ENCODE measurements at places on chromosomes 16 and 17. TPM values are rescaled to one million over a fixed set of nuclear protein-coding genes. Genes with fewer than 3 reads are reported as not detected.

- H3K27me3 ChIP-seq, result no peaks in the 10 kb centered on the region
- DNase-seq, result no peak
- H3K36me3 ChIP-seq, result no peaks in the 10 kb centered on the region
- H3K4me3 ChIP-seq, result peak overlapping the region; percentile 29
- no peak overlapping the region for H3K27ac ChIP-seq
- no peaks in the 10 kb centered on the region for H3K4me1 ChIP-seq
Observed at GRCh38 chr17:22265807-22266206, 573.5 kb downstream of the KCNJ18 start.

- H3K4me3 ChIP-seq, result no peak overlapping the region
- H3K27me3 ChIP-seq, result peaks cover 71% of the 10 kb centered on the region
- H3K4me1 ChIP-seq, result peaks cover 26% of the 10 kb centered on the region
- H3K27ac ChIP-seq, result no peak overlapping the region
Observed at GRCh38 chr17:30234296-30234695, 1.2 kb downstream of the SLC6A4 start.

- no peaks in the 10 kb centered on the region for H3K27me3 ChIP-seq
- H3K4me3 ChIP-seq, result no peak overlapping the region
- DNase-seq, result no peak
- no peak overlapping the region for H3K27ac ChIP-seq
Observed at GRCh38 chr16:84053237-84053636, 10.6 kb upstream of the SLC38A8 start.

DNA sequence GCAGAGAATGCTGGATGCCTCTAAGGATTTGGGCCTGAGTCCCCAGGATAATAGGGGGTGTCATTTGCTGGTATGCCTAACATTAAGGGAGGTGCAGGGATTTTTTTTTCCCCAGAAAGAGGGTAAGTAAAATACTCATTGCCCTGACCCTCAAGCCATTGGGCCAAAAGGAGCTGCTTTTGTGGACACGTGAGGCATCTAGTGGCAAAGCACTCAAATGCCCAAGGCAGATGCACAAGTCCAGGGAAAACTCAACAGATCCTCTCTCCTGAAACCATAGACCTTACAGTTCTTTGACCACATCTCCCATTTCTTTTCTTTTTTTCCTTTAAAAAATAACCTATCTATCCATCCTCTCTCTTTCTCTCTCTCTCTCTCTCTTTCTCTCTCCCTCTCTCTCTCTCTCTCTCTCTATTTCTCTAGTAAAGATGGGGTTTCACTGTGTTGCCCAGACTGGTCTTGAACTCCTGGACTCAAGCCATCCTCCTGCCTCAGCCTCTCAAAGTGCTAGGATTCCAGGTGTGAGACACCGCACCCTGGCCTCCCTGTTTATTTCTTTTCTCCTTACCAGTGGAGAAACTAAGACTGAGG lies 11.8 kb downstream of the IRX5 start:
- no peak overlapping the region for H3K4me3 ChIP-seq
- H3K27me3 ChIP-seq, result peaks cover 78% of the 10 kb centered on the region
- peaks cover 18% of the 10 kb centered on the region for H3K4me1 ChIP-seq
- no peak for DNase-seq

DNA sequence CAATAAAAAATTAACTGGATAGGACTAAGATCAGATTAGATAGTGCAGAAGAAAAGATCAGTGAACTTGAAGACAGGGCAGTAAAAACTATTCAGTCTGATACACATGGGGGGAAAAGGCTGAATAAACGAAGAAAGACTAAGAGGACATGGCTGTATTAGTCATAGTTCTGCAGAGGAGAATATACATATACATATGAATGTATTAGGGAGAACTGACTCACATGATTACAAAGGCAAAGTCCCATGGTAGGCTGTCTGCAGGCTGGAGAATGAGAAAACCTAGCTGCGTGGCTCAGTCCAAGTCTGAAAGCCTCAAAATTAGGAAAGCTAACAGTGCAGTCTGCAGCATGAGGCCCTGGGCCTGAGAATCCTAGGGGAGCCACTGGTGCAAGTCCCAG lies 98.2 kb upstream of the GNAO1 start:
- no peaks in the 10 kb centered on the region for H3K4me1 ChIP-seq
- no peak overlapping the region for H3K27ac ChIP-seq
- H3K4me3 ChIP-seq, result no peak overlapping the region
- H3K27me3 ChIP-seq, result no peaks in the 10 kb centered on the region
- H3K36me3 ChIP-seq, result no peaks in the 10 kb centered on the region

- no peaks in the 10 kb centered on the region for H3K27me3 ChIP-seq
- no peak for DNase-seq
- H3K4me1 ChIP-seq, result peaks cover 37% of the 10 kb centered on the region
Observed at GRCh38 chr17:75205793-75206163, 299 bp downstream of the NUP85 start.

- DNase-seq, result no peak
- H3K36me3 ChIP-seq, result no peaks in the 10 kb centered on the region
- H3K4me1 ChIP-seq, result no peaks in the 10 kb centered on the region
- H3K27ac ChIP-seq, result no peak overlapping the region
- H3K27me3 ChIP-seq, result peaks cover 94% of the 10 kb centered on the region
- no peak overlapping the region for H3K4me3 ChIP-seq
Observed at GRCh38 chr16:86042996-86043725, 144.2 kb downstream of the IRF8 start.

GRCh38 chr17:27257031-27257357 lies 36.9 kb upstream of the WSB1 start:
- no peak for DNase-seq
- no peak overlapping the region for H3K4me3 ChIP-seq
- peaks cover 22% of the 10 kb centered on the region for H3K4me1 ChIP-seq
- H3K27ac ChIP-seq, result peak overlapping the region; percentile 81
- no peaks in the 10 kb centered on the region for H3K36me3 ChIP-seq
- H3K27me3 ChIP-seq, result no peaks in the 10 kb centered on the region

DNA sequence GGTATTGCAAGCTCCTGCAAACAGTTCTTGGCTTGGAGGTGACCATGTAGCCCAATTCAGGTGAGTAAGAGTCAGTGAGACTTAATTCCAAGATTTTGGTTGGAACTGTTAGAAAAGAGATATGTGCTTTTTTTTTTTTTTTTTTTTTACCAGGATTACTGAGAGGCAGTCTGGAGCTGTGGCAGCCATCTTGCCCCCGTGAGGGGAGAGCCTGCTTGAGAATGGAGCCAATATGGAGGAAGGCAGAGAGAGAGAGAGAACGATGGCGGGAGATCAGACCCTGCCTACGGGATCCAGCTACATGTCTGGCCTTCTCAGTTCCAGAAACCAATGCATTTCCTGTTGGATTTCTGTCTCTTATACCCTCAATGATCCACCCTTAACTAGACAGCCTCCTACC lies 97.8 kb downstream of the MYH11 start:
- H3K4me1 ChIP-seq, result no peaks in the 10 kb centered on the region
- no peak overlapping the region for H3K4me3 ChIP-seq
- no peak for DNase-seq
- no peak overlapping the region for H3K27ac ChIP-seq

GRCh38 chr17:9072696-9073339 lies 51.5 kb downstream of the NTN1 start:
- H3K27ac ChIP-seq, result peak overlapping the region; percentile 74
- no peaks in the 10 kb centered on the region for H3K27me3 ChIP-seq
- peak; percentile 60 for DNase-seq
- H3K4me3 ChIP-seq, result peak overlapping the region; percentile 19

Gene TMEM238L
- total RNA-seq, result not detected

Gene PRCD
- total RNA-seq, result 3.9 TPM

Gene KRTAP16-1
- not detected for total RNA-seq

Gene SULT1A2
- 1.1 TPM for total RNA-seq

Gene C16orf54
- 0.63 TPM for total RNA-seq

Gene PABPN1L
- not detected for total RNA-seq

Gene SBK1
- 2.3 TPM for total RNA-seq

Gene RHBDL3
- total RNA-seq, result 4.7 TPM

All from left ventricle myocardium inferior (tissue), 1 donor.